ENCODE measurements at places on chromosomes 3 and 15.

GRCh38 chr15:43238671-43239131 lies 17.9 kb upstream of the EPB42 start:
- DNase-seq, result no peak

- no peak for DNase-seq
Measured at GRCh38 chr15:33055962-33056361, 138.6 kb downstream of the FMN1 start.

DNA sequence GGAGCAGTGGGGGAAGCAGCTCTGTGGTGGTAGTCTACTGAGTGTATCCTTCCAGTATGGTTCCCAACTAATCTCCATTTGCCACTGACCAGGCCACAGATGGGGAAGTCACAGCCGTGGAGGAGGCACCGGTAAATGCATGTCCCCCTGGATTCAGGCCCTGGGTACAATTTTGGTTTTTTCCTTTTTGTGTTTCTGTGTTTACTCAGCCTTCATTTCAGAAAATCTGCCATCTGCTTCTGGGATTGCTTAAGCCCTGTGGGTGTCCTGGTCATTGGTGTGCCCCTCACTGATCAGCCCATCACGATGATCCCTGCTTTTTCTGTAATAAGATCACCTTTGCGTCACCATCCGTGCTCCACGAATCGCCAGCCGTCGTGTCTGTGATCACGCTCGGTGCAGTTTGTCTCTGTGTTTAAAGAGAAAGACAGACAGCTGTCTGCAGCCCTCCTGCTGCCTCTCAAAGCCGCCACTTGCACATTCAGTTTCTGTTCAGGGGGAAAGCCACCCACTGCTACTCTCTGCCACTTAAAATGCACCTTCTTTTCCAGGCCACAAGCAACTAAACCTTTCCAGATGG lies 68.9 kb downstream of the DNASE1L3 start:
- DNase-seq, result no peak

GRCh38 chr15:64807051-64807749 lies 18.2 kb downstream of the PIF1 start:
- no peak for DNase-seq

DNA sequence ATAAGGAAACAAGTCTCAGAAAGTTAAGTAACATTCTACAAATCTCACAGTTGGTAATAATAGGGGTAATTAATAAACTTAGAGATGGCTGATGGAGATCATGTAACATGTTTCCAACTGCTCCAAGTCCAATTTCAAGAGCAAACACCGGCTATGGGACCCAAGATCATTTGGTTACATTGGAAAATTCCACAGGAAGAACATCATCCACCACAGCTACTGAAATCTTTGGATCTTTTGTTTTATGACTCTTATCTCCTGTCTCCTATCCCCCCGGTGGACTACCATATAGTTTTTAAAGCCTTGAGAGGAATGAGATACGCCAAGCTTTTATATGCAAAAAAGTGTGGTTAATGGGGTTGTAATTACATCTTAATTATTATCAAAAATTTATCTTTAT lies 216.1 kb downstream of the WNT5A start:
- peak; percentile 36 for DNase-seq

GRCh38 chr15:41125931-41126642 lies 10.0 kb upstream of the INO80 start:
- DNase-seq, result no peak

DNA sequence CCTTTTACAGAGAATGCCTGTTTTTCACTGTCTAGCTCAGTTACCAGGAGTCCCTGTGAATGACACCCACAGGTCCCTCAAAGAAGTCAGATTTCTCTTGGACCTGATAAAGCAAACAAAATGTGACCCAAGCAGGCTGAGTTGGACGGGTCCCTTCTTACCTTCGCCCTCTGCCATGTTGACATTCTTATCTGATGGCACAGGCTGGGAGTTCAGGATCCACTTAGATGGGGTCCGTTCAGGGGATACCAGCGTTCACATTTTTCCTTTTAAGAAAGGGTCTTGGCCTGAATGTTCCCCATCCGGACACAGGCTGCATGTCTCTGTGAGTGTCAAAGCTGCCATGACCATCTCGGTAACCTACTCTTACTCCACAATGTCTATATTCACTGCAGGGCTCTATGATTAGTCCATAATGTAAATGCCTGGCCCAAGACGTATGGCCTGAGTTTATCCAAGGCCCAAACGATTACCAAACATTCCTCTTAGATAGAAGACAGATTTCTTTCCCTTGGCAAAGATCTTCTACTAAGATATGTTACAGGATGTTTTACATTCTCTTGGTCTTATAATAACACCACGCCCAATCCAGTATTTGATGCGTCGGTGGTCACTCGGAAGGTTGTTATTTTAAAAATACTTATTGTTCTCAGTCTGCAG lies 179.1 kb downstream of the THSD4 start:
- DNase-seq, result peak; percentile 65

DNA sequence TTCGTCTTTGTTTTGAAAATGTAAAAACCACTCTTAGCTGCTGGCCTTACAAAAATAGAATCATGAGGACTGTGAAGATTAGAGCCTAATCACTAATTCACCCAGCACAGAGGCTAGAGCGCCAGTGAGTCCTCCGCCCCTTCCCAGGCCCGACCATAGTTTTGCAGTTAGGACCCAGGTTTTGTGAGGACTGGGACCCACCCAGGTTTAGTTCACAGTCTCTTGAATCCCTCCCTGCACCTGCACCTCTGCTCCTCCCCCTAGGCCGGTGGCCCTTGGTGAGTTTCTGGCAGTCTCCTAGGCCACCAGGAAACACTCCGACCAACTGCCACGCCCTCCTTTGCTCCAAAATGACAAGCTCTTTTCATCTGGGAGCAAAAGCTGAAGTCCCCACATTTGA lies 136.0 kb upstream of the CCDC54 start:
- DNase-seq, result peak; percentile 49

GRCh38 chr3:25663347-25663868 lies 1.3 kb downstream of the TOP2B start:
- DNase-seq, result peak; percentile 48

- DNase-seq, result no peak
Measured at GRCh38 chr3:77449459-77450350, 409.8 kb downstream of the ROBO2 start.

DNA sequence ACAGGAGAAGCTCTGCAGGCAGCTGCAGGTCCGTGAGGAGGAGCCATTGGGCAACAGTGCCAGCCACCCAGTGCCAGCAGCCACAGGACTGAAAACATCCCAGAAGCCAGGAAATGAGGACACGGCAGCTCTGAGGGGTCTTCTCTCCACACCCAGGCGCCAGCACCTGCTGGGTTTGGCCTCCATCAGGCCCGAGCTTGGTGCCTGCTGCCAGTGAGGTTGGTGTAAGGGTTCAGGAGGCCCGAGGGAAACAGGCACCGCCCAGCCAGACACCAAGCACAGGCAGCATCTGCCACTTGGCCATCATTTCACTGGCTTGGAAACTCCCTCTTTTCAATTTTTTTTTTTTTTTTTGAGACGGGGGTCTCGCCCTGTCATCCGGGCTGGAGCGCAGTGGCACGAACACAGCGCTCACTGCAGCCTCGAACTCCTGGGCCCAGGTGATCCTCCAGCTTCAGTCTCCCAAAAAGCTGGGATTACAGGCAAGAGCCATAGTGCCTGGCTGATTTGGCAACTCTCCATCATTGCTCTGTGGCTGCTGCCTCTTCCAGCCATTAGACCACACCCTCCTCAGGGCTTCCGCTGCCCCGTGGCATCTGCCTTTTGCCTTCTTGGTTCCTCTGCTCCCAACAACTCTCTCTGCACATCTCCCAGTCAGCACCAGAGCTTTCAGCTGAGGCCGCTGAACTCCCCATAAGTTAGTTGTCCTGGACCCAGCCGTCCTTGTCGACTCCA lies 1.5 kb upstream of the ITIH3 start:
- DNase-seq, result no peak

GRCh38 chr3:65048151-65048550 lies 360.4 kb upstream of the ADAMTS9 start:
- peak; percentile 10 for DNase-seq

DNA sequence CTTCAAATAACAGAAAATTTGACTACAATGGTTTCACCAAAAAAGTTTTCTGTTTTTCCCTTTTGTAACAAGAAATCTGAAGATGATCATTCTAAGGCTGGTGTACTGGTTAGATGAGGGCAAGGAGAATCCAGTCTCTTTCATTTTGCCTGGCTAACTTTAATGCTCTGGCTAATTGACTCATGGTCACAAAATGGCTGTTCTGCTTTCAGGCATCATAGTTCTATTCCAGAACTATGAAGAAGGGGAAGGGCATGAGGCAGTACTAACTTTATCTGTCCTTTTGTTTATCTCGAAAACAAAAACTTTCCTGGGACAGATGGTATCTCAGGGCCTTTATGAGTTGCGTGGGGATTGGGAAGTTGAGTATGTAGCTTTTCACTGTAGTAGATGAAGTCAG lies 50.4 kb downstream of the SLC25A26 start:
- DNase-seq, result peak; percentile 26

DNA sequence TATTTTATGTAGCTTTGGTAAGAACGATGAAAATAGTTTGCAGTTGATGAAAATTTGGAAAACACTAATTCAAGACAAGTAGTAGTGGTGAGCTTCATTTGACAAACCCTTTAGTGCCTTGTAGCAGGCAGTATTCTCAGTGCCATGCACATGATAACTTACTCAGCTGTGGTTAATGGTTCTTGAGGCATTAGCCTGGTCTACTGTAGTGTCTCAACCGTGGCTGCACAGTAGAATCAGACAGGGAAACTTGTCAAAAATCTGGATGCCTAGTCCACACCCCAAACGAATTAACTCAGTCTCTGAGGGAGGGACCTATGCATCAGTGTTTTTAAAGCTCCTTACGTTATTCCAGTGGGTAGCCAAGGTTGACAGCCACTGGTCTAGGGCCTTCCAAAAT lies 45.4 kb downstream of the PSMD6 start:
- no peak for DNase-seq

- no peak for DNase-seq
Measured at GRCh38 chr3:155321418-155321817, 27.9 kb upstream of the STRIT1 start.

DNA sequence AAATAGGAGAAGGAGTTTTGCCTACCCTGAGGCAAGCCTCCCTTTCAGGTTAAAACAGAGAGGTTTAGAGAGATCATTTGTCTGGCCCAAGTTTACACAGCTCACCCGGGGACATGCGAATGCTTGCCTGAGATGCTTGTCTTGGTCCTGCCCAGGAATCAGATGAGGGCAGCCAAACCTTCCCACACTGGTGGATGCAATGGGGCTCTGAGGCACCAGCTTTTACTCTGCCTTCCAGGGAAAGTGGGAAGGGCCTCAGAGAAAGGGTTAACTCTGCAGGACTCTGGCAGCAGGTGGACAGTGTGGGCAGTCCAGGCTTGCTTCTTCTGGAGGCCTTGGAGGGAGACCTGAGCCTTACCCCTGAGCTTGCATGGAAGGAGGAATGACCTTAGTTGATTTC lies 90.0 kb downstream of the LRRK1 start:
- no peak for DNase-seq

- DNase-seq, result no peak
Measured at GRCh38 chr3:126064627-126065258, 19.2 kb downstream of the SLC41A3 start.

GRCh38 chr3:27714146-27714526 lies 8.0 kb downstream of the EOMES start:
- no peak for DNase-seq

DNA sequence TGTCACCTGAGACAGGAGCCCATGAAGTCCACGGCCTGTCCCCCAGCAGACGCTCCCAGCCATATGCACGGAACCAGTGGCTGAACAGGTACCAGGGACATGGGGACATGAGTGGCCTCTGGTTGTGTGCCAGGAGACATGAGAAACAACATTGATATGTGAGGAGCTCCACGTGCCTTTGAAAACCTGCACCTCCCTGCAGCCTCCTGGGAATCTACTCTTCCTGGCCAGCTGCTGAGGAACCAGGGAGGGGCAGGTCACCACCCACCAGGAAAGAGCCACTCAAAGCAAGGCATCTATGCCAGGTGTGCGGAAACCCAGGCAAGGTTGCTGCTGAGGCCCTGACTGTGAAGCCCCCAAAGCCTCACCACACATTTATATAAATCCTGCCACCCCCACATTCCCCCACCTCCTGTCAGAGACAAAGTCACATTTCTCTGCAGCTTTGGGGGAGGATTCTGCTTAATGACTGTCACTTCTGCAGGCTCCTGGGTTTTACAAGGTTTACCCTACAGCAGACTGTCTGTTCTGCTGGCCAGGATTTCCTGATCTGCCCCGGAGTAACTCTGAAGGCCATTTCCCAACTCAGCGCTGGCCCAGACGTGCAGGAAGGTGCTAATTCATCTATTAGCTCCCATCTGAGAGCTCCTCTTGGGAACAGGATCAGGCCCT lies 110.8 kb downstream of the ADCY5 start:
- no peak for DNase-seq

- peak; percentile 73 for DNase-seq
Measured at GRCh38 chr3:138068579-138069174, 46.7 kb downstream of the DZIP1L start.
